ENCODE measurements at places on chromosomes 5 and 9. TPM values are rescaled to one million over a fixed set of nuclear protein-coding genes. Genes with fewer than 3 reads are reported as not detected.

The BTNL8 gene
- not detected for total RNA-seq

The FAM53C gene
- 32.0 TPM for total RNA-seq

The KCTD16 gene
- 0.26 TPM for total RNA-seq

The SPATA31E1 gene
- not detected for total RNA-seq

The NAIP gene
- 5.0 TPM for total RNA-seq

The VDAC1 gene
- total RNA-seq = 228 TPM

The GFI1B gene
- total RNA-seq = not detected

The SLC46A2 gene
- total RNA-seq = not detected

The ENTPD2 gene
- total RNA-seq = under 0.01 TPM

The SMIM23 gene
- total RNA-seq = not detected

The RASEF gene
- 0.16 TPM for total RNA-seq

The ANKRD55 gene
- not detected for total RNA-seq

The DOK3 gene
- total RNA-seq = 1.1 TPM

The ADGRV1 gene
- 0.17 TPM for total RNA-seq

The SH3TC2 gene
- 0.34 TPM for total RNA-seq

The HTR1A gene
- not detected for total RNA-seq

The SOX30 gene
- total RNA-seq = not detected

The SPINK4 gene
- total RNA-seq = not detected

The PRDM9 gene
- not detected for total RNA-seq

The FSTL4 gene
- not detected for total RNA-seq

The NEK6 gene
- 91.1 TPM for total RNA-seq

The CAMK4 gene
- 3.5 TPM for total RNA-seq

The CARTPT gene
- total RNA-seq = not detected

The GABRA6 gene
- total RNA-seq = not detected

The AQP3 gene
- total RNA-seq = 6.6 TPM

The RLN2 gene
- not detected for total RNA-seq

The INVS gene
- total RNA-seq = 26.4 TPM

The IL9 gene
- total RNA-seq = not detected

The NSG2 gene
- total RNA-seq = not detected

The UNC5A gene
- total RNA-seq = not detected

The LHX3 gene
- total RNA-seq = not detected

The TLX3 gene
- not detected for total RNA-seq

The QSOX2 gene
- total RNA-seq = 4.3 TPM

The PCDHGB2 gene
- total RNA-seq = 4.1 TPM

The PTPDC1 gene
- total RNA-seq = 5.8 TPM

The ECM2 gene
- 7.2 TPM for total RNA-seq

The DNAI1 gene
- not detected for total RNA-seq

The FGD3 gene
- not detected for total RNA-seq

The PRUNE2 gene
- total RNA-seq = 11.3 TPM

The SERF1B gene
- 7.6 TPM for total RNA-seq

The MYMK gene
- not detected for total RNA-seq

The SURF6 gene
- total RNA-seq = 8.1 TPM

The CENPK gene
- 2.1 TPM for total RNA-seq

The PCDHA12 gene
- under 0.01 TPM for total RNA-seq

The INPP5E gene
- 4.5 TPM for total RNA-seq

The NRARP gene
- 0.16 TPM for total RNA-seq

The PLEKHG4B gene
- under 0.01 TPM for total RNA-seq

The SHISAL2B gene
- total RNA-seq = 0.16 TPM

The MCCC2 gene
- 15.1 TPM for total RNA-seq

The TAS2R1 gene
- total RNA-seq = not detected

The MEIKIN gene
- total RNA-seq = not detected
